ENCODE measurements at places on chromosomes 2 and 18. TPM values are rescaled to one million over a fixed set of nuclear protein-coding genes. Genes with fewer than 3 reads are reported as not detected.

GRCh38 chr2:203997481-203997880, 60.9 kb downstream of the ICOS start:
- DNase-seq: no peak

DNA sequence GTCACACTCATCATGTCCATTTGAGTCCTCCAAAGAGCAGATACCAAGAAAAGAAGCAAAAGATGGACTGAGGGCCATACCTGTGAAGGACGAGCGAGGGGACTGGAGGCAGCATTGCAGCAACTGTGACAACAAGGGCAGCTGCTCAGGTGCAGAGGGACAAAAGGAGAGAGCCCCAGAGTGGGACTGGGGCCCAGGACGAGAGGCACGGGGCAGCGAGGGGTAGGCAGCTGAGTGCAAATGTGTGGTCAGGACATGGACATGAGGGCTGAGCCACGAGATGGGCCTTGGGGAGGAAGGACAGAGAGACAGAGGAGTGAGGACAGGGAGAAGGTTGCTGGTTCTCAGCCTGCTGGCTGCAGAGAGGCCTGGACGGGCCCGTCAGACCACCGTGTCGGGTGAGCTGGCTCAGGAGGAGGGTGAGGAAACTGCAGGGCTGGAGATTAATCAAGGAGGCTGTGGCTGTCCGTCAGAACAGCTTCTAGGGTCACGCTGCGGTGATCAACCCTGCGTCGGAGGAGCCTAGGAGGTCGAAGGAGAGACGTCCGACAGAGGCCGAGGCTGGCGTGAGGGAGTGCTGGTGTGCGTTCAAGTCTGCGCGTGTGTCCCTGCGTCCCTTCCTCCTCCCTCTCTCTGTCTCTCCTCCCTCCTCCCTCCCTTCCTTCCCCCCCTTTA, 206.8 kb upstream of the HDAC4 start:
- DNase-seq: no peak

DNA sequence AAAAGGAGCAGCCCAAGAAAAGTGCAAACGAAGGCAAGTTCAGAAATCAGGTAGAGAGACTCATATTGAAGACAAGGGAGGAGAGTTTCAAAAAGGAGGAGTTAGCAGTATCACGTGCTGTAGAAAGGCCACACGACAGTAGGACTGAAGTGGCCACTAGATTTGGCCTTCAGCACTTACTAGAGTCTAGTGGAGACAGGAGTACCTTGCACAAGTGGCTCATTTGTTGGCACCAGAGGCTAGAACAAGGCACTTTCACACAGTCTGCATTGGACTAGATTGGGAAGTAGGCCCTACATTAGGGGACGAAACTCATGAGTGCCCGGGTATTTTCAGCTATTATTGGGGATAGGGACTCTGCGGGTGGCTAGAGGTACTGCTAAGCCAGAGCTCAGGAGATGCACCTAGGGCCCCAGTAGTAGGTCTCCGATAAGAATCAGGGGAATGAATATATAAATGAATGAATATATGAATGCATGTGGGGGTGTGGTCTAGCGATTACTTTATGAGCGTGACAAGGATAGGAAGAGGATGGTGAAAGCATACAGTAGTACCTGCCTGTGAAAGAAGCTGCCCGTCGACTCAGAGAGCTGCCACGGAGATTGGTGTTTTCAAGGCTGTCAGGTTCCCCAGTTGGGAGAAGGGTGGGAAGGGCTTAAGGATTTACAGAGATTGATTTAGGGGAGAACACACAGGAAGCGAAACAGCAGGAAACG, 1.4 kb upstream of the NCOA1 start:
- DNase-seq: no peak

NOSTRIN gene
- polyA plus RNA-seq: 0.23 TPM

- DNase-seq: peak; percentile 59
Measured at GRCh38 chr2:104444392-104444791, 409.5 kb upstream of the POU3F3 start.

KCNE4 gene
- 3.1 TPM for polyA plus RNA-seq

VSNL1 gene
- polyA plus RNA-seq: 0.70 TPM

- peak; percentile 6 for DNase-seq
Measured at GRCh38 chr2:136116151-136116812, 1.7 kb downstream of the CXCR4 start.

DNA sequence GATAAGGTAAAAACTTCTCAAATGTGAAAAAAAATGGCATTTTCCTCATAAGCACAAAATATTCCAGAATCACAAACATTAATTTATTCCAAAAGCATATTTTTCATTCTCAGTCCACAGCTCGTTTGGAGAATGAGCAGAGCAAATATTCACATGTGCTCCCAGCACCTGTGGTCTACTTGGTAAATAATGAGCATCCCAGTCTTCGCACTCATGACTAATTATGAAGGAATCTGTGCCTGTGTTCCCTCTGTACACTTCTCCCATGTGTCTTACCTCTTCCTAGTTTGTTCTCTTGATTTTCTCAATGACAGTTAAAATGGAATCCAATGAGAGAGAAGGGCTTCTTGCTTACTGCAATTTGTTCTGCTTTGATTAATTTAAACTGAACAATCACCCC, 671.0 kb upstream of the SOX11 start:
- no peak for DNase-seq

DNA sequence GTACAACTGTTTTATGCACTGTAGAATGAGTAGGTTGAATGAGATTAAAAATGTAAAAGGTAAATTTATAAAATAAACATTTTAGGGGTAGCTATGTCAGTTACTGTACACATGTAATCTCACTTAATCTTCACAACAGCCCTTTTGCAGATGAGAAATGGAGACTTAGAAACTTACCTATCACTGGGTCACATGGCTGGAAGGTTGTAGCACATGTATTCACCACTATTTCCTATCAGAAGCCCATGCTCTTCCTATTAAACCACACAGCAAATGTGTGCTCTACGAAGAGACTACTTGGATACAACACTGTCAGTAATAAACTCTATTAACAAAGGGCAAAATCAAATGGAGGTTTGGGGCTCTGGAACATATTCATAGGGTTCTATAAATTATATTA, 60.5 kb downstream of the VWC2L start:
- DNase-seq: no peak

DNA sequence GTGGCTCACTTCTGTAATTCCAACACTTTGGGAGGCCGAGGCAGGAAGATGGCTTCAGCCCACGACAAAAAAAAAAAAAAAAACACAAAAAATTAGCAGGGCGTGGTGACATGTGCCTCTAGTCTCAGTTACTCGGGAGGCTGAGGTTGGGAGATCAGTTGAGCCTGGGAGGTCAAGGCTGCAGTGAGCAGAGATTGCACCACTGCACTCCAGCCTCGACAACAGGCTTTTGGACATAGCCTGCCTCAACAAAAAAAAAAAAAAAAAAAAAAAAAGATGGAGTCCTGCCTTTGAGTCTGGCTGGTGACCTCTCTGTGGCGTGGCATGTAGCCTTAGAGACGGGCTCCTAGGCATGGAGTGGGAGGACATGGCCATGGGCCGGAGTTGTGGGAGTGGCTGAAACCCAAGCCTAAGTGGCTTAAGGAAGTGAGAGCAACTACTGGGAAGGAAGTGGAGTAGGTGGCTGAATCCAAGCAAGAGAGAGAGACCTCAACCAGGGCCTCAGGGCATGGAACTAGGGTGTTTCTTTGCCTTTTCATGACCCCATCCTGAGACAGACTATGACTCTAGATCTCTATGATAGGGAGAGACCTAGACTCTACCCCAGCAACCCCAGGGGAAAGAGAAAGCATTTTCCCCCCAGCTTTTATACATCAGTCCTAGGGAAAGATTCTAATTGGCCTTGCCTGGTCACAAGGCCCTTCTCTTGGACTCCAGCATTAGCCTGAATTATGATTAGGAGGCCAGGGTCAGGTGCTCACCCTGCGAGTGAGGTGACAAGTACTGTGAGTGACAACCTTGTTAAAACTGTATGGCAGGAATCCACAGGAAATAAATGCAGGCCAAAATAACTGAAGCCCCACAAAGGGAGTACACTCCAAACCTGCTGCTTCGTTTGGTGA, 34.2 kb downstream of the NPAS2 start:
- no peak for DNase-seq

DNA sequence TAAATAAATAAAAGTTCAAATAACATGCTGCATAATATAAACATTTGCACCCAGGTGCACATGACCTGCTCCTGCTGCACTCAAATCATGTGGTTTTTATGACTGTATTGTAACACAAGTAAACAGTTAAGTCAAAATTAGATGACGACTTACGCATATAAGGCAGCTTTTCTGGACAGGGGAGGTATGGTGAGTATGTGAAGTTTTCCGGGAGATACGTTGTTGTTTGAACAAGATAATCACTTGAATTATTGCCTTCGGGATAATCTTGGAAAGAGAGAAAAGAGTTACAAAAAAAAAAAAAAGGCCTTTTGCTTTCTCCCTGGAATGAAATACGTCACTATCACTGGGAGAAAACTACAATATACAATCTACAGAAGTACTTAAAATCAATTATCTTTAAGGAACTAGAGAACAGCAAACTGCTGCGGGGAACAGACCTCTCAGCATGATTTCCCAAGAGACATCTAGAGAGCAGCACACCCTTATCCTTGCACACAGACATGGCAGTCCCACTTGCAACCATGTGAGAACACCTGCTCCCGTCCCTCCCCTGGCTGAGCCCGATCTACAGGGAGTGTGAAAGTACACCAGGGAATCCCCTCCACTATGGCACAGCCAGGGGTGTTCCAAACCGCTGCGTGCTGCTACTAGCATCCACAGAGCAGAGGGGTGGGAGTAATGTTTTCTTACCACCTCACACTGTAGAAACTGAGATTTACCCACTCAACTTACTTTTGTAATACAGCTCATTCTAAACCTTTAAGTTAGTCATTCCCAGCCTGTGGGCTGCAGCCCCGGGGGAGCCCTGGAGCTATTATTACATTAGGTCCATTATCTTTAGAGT, 26.3 kb downstream of the B4GALT6 start:
- DNase-seq: no peak

- DNase-seq: no peak
Measured at GRCh38 chr2:66872986-66873754, 438.2 kb downstream of the MEIS1 start.

PLEK gene
- polyA plus RNA-seq: 0.39 TPM

GRCh38 chr18:55093295-55093694, 134.0 kb upstream of the CCDC68 start:
- DNase-seq: no peak

Data from GM23248 (cell line).